ENCODE measurements at places on chromosomes 2 and 18.

DNA sequence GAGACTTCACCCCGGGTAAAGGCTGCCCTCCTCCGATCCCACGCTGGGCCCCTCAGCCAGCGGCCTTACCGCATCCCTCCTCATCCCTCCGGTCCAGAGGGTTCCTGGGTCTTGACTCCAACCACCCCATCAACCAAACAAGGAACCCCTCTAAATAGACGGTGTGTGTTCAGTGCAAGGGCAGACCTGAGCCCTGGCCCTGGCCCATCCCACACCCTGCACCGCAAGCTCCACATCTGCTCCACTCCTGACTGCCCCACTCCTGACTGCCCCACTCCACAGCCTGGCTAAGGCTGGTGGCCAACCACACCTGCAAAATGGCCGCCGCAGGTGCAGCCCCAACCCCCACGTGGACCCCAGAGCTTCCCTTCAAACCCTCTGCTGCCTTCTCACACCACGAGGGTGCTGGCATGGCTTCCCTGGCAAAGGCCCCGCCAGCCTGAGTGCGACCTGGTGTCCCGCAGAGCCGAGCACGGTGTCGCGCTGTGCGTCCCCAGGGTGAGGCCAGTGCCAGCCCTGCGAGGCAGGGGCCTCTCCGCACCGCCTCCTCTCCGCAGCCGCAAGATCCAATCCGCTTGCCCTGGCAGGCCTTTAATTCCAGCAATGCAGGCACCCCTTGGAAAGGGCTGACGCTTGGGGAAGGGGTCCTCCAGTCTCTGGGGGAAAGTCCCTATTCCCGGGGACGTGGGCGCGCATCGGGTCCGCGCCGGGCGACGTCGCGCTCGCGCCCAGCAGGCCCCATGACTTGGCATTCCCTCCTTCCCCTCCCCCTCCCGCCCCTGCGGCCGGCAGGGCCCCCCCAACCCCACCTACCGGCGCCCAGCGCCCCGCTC lies 1.5 kb downstream of the KIF1A start:
- DNase-seq: no peak

DNA sequence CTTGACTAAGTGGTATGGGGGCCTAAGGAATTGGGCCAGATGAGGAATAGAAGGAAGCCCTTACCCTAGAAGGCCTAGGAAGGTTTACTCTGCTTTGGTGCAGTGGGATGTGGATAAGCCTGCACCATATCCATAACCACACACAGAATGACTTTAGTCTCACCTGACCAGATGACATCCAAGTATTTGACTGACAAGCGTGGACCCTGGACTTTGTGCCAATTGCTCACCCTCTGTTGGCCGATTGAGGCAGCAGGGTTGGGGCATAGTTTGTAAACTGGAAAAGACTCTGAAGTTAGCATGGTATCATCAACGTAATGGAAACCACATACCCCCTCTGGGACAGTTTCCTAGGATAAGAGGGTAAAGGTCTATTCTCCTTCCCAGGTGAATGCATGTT lies 36.5 kb upstream of the SERPINE2 start:
- DNase-seq: no peak

DNA sequence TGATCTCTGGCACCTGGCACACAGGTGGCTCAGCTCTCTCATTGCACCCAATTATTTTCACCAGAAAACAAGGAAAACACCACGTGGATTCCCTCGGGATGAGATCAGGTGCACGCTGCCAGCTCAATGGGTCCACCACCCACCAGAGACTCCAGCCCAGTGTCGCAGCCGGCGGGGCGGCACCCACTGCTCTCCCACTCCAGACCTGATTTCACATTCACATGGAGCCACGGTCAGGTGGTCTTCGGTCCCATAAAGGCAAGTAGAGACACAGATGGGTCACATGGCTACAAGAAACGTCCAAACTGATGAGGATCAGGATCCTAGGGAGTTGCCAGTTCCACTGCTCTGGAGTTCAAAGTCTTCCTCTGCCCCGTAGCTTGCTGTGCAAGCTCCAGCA lies 217.6 kb downstream of the ANKRD30B start:
- DNase-seq: no peak

GRCh38 chr2:191869178-191869577 lies 22.3 kb upstream of the CAVIN2 start:
- peak; percentile 31 for DNase-seq

DNA sequence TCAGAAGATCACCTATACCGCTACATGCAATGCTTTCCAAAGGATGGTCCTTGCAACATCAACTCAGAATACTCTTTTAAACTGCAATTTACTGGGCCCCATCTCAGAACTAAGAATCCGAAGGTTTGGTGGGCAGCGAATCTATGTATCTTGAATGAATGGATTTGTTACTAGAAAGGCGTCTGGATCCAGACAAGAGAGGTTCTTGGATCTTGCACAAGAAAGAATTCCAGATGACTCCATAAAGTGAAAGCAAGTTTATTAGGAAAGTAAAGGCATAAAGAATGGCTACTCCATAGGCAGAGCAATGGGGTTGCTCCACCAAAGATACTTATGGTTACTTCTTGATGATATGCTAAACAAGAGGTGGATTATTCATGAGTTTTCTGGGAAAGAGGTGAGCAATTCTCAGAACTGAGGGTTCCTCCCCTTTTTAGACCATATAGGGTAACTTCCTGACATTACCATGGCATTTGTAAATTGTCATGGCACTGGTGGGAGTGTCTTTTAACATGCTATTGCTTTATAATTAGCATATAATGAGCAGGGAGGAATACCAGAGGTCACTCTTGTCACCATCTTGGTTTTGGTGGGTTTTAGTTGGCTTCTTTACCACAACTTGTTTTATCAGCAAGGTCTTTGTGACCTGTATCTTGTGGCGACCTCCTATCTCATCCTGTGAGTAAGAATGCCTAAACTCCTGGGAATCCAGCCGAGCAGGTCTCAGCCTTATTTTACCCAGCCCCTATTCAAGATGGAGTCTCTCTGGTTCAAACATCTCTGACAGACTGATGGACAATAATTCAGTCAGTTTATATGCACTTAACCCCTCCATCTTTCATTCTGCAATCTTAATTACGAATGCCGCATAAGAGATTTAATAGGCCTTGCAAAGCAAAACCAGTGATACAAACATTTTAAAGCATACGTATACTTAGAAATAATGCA lies 7.5 kb upstream of the RMDN2 start:
- DNase-seq: no peak

All from activated CD4-positive, alpha-beta T cell treated with anti-CD3 and anti-CD28 coated beads for 36 hours (primary cell).